ENCODE measurements at places on chromosomes 13 and 19. TPM values are rescaled to one million over a fixed set of nuclear protein-coding genes. Genes with fewer than 3 reads are reported as not detected.

Gene LRRC63
- 0.82 TPM for total RNA-seq

DNA sequence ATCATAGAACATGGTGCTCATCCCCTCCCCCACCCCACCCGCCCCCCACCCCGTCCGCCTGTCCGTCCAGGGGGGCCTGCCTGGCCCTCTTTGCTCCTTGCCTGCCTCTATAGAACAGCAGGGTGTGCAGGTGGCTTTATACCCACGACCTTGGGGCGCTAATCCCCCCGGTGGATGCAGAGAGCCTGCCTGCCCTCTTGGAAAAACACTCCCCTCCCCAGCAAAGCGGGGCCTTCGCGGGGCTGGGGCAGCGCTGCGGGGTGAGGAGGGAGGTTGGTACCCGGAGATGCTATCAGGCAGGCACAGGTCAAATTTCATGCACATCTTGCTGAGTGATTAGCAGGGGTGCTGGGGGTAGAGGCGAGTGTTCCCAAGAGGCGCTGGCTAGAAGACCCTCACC, 21.9 kb downstream of the RFX1 start:
- H3K4me3 ChIP-seq: no peak overlapping the region
- no peak for DNase-seq
- no peaks in the 10 kb centered on the region for H3K27me3 ChIP-seq
- peaks cover 31% of the 10 kb centered on the region for H3K4me1 ChIP-seq

DNA sequence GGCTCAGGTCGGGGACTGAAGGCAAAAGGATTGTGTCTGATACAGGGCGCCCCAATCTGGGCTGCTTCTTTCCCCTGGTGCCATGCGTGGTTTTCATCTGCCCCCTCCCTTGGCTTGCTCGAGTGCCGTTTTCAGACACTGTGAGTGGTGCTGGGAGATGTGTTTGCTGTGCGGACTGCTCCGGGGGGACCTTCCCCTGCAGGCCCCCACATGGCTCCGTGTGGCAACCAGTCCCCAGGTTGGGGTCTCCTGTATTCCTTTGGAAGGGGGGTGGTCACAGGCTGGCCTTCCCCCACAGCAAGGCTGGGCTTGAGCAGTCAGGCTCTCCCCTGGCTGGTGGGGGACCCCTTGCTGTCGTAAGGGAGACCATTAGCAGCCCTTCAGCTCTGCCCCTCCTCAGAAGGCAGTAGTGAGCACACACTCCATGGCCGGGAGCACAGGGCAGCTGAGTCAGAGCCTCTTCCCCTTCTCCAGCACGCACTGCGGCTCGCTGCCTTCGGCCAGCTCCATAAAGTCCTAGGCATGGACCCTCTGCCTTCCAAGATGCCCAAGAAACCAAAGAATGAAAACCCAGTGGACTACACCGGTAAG, 20.6 kb upstream of the QTRT1 start:
- H3K4me1 ChIP-seq: no peaks in the 10 kb centered on the region
- no peak for DNase-seq
- H3K36me3 ChIP-seq: peaks cover 94% of the 10 kb centered on the region

DNA sequence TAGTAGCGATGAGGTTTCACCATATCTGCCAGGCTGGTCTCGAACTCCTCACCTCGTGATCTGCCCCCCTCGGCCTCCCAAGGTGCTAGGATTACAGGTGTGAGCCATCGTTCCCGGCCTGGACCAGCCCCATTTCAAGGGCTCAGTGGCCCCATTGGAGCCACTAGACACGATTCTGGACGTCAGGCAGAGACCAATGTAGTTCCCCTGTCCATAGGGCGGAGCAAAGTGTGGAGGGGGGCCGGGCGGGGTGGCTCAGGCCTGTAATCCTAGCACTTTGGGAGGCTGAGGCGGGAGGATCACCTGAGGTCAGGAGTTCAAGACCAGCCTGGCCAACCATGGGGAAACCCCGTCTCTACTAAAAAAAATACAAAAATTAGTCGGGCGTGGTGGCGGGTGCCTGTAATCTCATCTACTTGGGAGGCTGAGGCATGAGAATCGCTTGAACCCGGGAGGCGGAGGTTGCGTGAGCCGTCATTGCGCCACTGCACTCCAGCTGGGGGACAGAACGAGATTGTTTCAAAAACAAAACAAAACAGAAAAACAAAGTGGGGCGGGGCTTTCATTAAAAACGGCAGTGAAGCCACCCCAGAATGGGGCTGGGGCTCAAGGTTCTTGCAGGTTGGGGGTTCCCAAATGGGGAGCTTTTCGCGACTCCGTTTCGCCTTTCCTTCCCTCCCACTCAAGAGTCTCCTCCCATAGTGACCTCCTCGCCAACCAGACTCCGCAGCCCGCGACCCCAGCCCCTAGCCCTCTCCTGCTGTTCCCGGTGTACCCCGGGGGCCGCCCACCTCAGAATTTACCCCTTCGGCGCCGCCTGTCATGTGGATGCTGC, 758 bp upstream of the TECR start:
- H3K27ac ChIP-seq: peak overlapping the region; percentile 15
- peak overlapping the region; percentile 83 for H3K4me3 ChIP-seq
- DNase-seq: no peak
- no peaks in the 10 kb centered on the region for H3K27me3 ChIP-seq

GRCh38 chr13:106348075-106348840, 187.2 kb downstream of the EFNB2 start:
- H3K27me3 ChIP-seq: peaks cover 32% of the 10 kb centered on the region
- H3K4me3 ChIP-seq: no peak overlapping the region
- no peak for DNase-seq
- H3K36me3 ChIP-seq: no peaks in the 10 kb centered on the region
- H3K27ac ChIP-seq: no peak overlapping the region
- no peaks in the 10 kb centered on the region for H3K4me1 ChIP-seq

All from A673 (cell line).